ENCODE measurements at places on chromosomes 4 and X.

GRCh38 chr4:53105313-53105712 is 243.2 kb downstream of the RASL11B start:
- H3K4me1 ChIP-seq = peaks cover 8% of the 10 kb centered on the region
- H3K27ac ChIP-seq = no peak overlapping the region
- no peak for DNase-seq
- H3K27me3 ChIP-seq = no peaks in the 10 kb centered on the region
- H3K36me3 ChIP-seq = no peaks in the 10 kb centered on the region

DNA sequence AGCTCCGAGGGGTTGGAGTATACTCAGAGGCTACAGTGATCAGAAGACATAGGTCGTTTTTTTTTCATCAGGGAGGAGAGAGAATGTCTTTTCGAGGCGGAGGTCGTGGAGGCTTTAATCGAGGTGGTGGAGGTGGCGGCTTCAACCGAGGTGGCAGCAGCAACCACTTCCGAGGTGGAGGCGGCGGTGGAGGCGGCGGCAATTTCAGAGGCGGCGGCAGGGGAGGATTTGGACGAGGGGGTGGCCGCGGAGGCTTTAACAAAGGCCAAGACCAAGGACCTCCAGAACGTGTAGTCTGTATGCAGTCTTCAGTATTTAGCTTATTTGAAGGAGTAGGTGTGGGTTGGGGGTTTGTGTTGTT is 500 bp downstream of the GAR1 start:
- peak overlapping the region; percentile 97 for H3K27ac ChIP-seq
- no peaks in the 10 kb centered on the region for H3K27me3 ChIP-seq
- no peak for DNase-seq
- peak overlapping the region; percentile 97 for H3K4me3 ChIP-seq
- H3K4me1 ChIP-seq = peaks cover 17% of the 10 kb centered on the region

DNA sequence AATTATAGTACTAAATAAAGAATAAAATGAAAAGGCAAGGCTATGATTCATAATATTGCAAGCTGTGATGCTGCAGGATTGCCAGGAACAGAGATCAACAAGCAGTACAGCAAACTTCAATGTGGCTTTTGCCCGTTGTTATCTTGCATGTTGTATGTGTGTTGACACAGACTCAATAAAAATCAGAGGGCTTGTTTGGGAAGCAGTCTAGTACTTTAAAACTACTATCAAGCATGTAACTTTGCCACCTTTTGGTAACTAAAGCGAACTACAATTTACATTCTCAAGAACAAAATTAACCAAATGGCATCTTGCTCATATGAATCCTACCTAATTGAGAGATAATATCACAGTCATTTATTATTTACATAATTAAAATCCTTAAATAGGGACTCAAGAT is 79.8 kb upstream of the GPM6A start:
- peaks cover 7% of the 10 kb centered on the region for H3K4me1 ChIP-seq
- no peaks in the 10 kb centered on the region for H3K36me3 ChIP-seq
- DNase-seq = no peak
- no peak overlapping the region for H3K4me3 ChIP-seq
- H3K27ac ChIP-seq = no peak overlapping the region

- H3K4me1 ChIP-seq = peaks cover 6% of the 10 kb centered on the region
- no peak for DNase-seq
- no peak overlapping the region for H3K27ac ChIP-seq
- H3K4me3 ChIP-seq = no peak overlapping the region
- no peaks in the 10 kb centered on the region for H3K27me3 ChIP-seq
Observed at GRCh38 chrX:116872931-116873330, 410.2 kb upstream of the CT83 start.

- peaks cover 20% of the 10 kb centered on the region for H3K36me3 ChIP-seq
- DNase-seq = no peak
- no peaks in the 10 kb centered on the region for H3K27me3 ChIP-seq
- no peak overlapping the region for H3K4me3 ChIP-seq
- H3K4me1 ChIP-seq = no peaks in the 10 kb centered on the region
- H3K27ac ChIP-seq = no peak overlapping the region
Observed at GRCh38 chrX:145213504-145213903, 33.8 kb upstream of the SPANXN1 start.
